ENCODE measurements at places on chromosomes 7 and 10. TPM values are rescaled to one million over a fixed set of nuclear protein-coding genes. Genes with fewer than 3 reads are reported as not detected.

- no peak for DNase-seq
Measured at GRCh38 chr10:63644418-63645142, 123.4 kb downstream of the REEP3 start.

ACBD7 gene
- 0.51 TPM for total RNA-seq

DNA sequence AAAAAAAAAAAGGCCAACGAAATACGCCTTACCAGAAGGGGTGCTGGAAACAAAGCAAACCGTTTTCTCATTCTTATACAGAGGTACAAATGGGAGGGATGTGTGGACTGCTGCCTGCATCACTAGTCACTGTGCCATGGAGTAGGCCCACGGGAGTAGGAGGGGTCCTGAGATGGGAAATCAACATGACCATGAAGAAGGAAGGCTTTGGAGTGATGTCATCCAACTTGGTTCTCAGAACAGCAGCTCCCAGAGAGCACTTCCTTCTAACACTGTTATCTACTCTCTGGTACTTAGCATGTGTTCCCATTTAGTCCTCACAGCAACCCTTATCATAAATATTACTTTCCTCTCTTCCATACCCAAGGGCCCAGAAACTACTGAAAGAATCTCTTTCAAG is 60.0 kb upstream of the LRGUK start:
- no peak for DNase-seq

SFRP4 gene
- 0.41 TPM for total RNA-seq

FAM131B gene
- total RNA-seq, result 4.0 TPM

DNA sequence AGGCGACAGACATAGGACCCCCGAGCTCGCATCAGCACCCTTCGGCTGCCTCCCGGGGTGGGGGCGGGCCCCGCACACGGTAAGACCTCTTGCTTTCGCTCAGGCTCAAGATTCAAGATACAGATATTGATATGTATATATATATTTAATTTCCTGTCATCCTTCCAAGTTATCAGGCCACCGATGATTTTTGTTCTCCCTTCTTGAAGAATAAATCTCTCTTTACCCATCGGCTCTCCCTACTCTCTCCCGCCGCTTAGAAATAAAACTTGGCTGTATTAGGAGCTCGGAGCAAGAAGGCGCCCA is 603 bp downstream of the ADRA2A start:
- DNase-seq, result no peak
